H7 (cell line): ENCODE measurements at places on chromosomes 4 and X. TPM values are rescaled to one million over a fixed set of nuclear protein-coding genes. Genes with fewer than 3 reads are reported as not detected.
A peak's percentile ranks its signal among the peaks of the same experiment; 100 is the strongest.

DNA sequence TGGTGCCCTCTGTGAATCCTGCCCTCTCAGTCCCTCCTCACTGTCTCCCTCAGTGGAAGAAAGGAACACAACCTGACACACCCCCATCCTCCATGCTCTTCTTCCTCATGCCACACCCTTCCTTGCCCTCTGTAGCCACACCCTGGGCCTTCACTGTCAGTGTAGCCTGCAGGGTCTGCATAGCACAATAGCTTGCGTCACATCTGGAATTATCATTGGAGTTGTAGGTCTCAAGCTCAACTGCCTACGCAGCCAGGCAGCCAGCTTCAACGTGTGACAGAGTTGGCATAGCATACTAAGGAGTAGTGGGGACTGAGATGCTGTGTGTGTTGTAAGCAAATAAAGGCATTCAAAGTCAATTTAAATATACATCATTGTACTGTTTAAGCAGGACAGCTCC, 113.5 kb upstream of the SCML1 start:
- DNase-seq = no peak

GRCh38 chrX:109190542-109190941, 291.3 kb downstream of the GUCY2F start:
- DNase-seq = no peak

- DNase-seq = no peak
These were observed 256.8 kb upstream of the STS start for GRCh38 chrX:6890544-6891261.

- no peak for DNase-seq
These were observed 10.2 kb downstream of the TIGD2 start for GRCh38 chr4:89121387-89122068.

DNA sequence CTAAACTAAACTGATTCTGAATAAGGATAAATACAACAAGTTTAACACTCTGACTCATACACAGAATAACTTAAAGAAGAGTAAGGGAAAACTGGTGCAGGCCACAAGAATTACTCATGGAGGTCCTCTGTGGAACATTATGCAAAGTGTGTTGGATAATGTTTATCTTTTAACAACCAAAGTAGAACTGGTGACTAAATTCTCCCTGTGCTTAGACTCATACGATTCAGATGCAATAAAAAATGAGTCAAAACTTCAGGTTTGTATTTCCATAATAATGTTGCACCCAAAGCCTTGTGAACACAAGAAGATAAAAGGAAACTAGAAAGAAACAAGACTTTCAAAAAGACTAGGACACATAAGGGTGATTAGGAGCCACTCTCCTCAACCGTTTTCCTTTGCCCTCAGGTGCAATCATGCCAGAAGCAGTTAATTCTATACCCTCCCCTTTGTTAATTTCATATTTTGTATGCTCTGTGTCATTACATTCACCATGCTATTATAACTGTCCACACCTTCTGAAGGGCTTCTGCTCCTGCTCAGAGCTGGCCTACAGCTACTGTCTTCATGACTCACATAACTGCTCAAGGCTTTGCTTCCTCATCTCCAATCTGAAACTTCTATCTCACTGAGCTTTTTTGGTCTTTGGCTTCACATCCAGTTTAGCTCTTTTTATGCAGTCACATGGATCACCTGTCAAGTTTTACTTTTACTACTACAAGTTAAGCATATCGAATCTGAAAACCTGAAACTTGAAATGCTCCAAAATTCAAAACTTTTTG, 60.2 kb downstream of the KCNIP4 start:
- no peak for DNase-seq

DNA sequence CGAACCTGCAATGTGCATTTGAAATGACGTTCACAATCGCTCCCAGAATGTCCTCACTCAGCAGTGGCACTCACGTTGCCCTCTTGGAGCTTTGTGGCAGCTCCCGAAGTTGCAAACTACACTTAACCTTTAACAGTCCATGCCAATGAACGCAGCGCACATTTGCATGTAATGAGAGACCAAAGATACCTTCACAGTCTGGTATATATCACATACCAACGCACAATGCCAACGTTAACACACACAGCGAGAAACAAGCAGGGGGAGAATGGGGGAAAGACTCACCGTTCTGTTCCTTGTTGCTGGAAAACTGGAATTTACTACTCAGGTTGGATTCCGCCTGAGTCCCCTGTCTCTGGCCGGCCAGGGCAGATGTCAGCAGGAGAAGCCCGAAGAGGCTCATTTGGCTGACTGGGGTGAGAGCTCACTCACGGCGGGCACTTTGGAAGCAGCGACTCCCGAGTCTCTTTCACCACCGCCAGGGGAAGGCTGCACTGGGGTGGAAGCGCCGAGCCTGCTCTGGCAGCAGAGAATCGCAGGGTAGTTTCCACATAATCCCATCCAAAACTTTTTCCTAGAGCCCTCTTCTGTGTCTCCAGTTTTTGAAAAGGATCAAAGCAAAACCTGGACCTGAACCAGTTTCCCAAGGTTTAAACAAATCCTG, 966 bp downstream of the PDGFC start:
- DNase-seq = peak; percentile 46

GRCh38 chrX:64190136-64190740, 15.3 kb downstream of the AMER1 start:
- DNase-seq = peak; percentile 5

DNA sequence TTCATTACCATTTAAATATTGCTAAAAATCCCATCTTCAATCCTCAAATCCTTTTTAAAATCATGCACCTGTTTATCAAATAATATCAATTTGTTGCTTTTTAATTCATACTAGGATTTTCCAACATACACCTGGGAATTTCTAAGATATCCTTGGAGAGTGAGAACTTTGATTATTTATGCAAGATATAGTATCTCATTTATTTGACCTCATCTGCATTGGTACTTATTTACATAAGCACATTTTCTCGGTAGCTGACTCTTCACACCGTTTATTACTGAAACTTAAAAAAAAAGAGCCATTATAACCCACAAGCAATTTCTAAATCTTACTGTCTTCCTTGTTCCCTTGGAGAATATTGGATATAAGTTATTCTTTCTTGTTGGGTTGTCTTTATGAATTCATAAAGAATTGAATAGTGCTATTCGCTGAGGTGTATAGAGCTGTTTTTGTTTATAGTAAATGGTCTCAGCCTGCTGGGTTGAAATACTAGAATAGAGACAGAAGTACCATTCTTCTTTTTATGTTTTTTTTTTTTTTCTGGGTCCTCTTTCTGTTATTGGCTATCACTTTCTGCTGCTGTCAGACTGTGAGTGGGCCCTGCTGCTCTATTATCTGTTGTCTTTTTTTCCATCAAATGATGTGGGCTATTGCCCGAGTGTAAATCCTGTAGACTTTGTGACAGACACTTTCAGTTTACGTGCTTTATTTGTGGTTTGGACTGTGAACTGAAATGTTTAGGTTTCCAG, 2.9 kb downstream of the UGT8 start:
- no peak for DNase-seq

DNA sequence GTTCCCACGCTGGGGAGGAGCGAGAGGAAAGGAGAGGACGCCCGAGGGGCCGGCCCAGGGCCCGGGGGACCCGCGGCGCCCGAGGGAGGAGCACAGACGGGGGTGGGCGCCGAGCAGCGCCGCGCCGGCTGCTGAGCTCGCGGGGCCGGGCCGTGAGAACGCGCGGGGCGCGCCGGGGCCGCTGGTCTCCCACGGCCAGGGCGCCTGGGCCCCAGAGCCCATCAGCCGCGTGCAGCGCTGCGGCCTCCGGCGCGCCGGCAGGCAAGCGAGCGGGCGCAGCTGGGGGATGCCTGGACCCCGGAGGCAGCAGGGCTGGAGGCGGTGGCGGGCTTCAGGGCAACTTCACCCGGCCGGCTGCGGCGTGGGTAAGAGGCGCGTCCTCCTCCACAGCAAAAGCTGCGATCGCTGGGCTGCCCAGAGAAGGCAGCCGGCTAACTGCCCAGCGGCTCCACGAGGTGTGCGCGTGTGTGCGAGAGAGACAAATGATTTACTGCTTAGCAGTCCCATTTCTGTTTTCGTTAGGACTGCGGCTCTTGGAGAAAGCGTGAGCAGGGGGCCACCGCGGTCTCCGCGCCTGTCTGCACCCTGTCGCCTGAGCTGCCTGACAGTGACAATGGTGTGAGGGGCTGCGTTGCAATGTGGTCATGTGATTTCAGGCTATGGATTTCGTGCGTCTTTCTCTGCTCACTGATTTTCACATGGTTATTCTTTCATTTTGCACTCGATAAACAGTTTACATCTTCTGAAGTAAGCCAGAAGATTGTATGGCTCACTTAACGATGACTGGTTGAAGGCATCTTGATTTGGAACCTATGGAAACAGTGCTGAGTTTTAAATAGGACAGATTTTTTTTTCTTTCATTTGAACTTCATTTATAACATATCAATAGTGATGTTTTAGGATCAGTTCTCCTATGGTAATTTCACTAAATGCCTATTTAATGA, 1.2 kb downstream of the GUCY1A1 start:
- DNase-seq = peak; percentile 70

- DNase-seq = no peak
These were observed 144.9 kb downstream of the ENOX2 start for GRCh38 chrX:130758072-130758471.

DNA sequence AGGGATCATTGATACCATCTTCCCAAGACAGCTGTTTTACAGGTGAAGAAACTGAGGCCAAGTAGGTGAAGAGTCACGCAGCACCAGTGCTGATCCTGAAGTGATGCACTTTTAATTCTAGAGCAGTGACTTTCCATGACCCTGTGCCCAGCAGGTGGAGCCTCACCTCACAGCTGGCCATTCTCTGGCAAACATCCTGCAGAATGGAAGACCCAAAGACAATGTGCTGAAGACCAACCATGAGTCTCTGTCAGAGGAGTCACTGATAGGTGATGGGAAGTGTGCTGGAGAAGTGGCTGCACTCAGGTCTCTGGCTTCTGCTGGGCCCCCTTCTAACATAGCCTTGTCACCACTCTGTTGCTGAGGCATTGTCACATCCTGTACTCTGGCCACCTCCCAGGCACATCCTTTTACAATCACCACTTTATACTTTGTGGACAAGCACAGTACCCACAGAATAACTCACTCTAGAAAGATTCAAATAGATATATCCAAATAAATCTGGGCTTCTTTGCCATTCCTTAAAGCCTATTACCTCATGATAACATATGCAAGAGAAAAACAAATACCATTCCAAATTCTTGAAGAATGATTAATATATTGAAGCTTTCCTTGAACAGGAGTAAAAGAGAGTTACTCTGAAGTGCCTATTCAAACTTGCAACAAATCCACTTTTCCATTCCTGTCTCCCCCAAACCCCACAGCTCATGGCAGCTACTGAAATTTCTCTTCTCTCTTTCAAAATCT, 64.1 kb upstream of the SCOC start:
- no peak for DNase-seq

GRCh38 chrX:110132450-110133114, 129.7 kb downstream of the TMEM164 start:
- DNase-seq = no peak

SMR3B gene
- total RNA-seq = not detected in 2 replicates

PAGE5 gene
- not detected in 2 replicates for total RNA-seq

TEX13D gene
- total RNA-seq = 0.04 TPM in 1 of 2 replicates, not detected in the other

SOWAHB gene
- total RNA-seq = 0.10 and 0.41 TPM in 2 replicates

C4orf17 gene
- not detected in 2 replicates for total RNA-seq

ESX1 gene
- total RNA-seq = not detected in 2 replicates

ADAM29 gene
- total RNA-seq = 0.18 TPM in 1 of 2 replicates, not detected in the other

ARX gene
- not detected in 2 replicates for total RNA-seq

MAP3K15 gene
- total RNA-seq = 2.3 and 3.0 TPM in 2 replicates

UBE2K gene
- 26.4 and 31.8 TPM in 2 replicates for total RNA-seq
